G401 (cell line): ENCODE measurements at places on chromosomes 5 and 9. TPM values are rescaled to one million over a fixed set of nuclear protein-coding genes. Genes with fewer than 3 reads are reported as not detected.

The NUTM2G gene
- not detected in 2 replicates for total RNA-seq

The B4GALT1 gene
- 15.1 and 15.3 TPM in 2 replicates for total RNA-seq

GRCh38 chr5:147669169-147669869 lies 113.2 kb downstream of the JAKMIP2 start:
- peak; percentile 93 for DNase-seq

DNA sequence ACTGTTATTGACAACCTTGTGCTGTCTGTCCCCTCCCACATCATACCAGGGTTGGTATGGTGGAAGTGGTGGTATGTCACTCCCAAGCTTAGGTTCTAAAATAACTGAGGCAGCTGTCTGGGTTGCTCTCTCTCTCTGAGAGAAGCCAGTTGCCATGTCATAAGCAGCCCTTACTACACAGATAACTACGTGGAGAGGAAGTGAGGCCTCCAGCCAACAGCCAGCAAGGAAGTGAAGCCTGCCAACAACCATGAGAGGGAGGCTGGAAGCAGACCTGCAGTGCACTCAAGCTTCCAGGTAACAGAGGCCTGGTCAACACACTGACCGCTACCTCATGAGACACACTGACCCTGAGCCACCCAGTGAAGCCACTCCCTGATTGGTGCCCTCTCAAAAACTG lies 18.6 kb downstream of the CTNNAL1 start:
- DNase-seq = no peak

- no peak for DNase-seq
Measured at GRCh38 chr9:9478741-9479140, 1134.1 kb downstream of the PTPRD start.

GRCh38 chr5:2899311-2899710 lies 147.8 kb upstream of the IRX2 start:
- DNase-seq = no peak

GRCh38 chr9:89642789-89643188 lies 38.0 kb downstream of the GADD45G start:
- DNase-seq = peak; percentile 83
